ENCODE measurements at places on chromosomes 7 and 10. TPM values are rescaled to one million over a fixed set of nuclear protein-coding genes. Genes with fewer than 3 reads are reported as not detected.
A peak's percentile ranks its signal among the peaks of the same experiment; 100 is the strongest.

Gene UNC5B
- 3.6 TPM for total RNA-seq

Gene CPXM2
- total RNA-seq, result not detected

Gene SRRM3
- total RNA-seq, result 0.43 TPM

Gene PLOD3
- 59.7 TPM for total RNA-seq

GRCh38 chr10:100739517-100740368 is 5.6 kb upstream of the PAX2 start:
- peak overlapping the region; percentile 59 for H3K4me3 ChIP-seq
- peaks cover 23% of the 10 kb centered on the region for H3K4me1 ChIP-seq
- peaks cover 58% of the 10 kb centered on the region for H3K27me3 ChIP-seq
- peak; percentile 83 for DNase-seq

DNA sequence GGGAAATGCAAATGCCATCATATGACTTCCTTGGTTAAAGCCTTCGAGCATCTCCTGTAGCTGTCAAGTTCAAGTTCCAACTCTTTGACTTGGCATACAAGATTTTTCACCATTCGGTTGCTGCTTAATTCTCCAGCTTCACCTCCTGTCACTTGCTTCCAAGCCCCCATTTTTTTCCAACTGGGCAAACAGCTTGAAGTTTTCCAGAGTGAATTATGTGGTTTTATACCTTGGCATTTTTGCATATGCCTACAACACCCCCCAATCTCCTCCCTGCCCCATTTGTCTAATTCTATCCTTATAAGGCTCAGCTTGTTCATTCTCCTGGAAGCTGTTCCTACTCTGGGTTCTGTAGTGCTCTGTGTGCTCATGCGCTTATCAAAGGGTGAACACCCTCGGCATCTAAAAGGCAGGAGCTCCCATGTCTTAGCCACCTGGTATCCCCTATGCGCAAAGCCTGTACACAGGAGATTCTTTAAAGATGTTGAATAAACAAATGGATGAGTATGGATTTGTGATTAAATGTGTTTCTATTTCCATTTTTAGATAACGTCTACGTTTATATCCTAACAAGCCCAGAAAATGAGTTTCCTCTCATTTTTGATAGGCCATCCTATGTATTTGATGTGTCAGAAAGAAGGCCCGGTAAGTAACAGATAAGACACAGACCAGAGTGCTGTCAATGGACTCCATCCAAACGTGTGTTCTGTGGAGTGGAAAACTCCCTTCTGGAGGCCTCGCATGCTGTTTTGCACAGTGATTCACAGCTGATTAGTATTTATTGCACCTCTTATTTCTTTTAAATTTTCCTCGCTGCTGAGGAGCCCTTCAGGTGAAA is 52.5 kb downstream of the CDHR3 start:
- H3K36me3 ChIP-seq, result no peaks in the 10 kb centered on the region
- no peaks in the 10 kb centered on the region for H3K27me3 ChIP-seq
- no peak for DNase-seq
- H3K4me1 ChIP-seq, result no peaks in the 10 kb centered on the region
- no peak overlapping the region for H3K4me3 ChIP-seq

DNA sequence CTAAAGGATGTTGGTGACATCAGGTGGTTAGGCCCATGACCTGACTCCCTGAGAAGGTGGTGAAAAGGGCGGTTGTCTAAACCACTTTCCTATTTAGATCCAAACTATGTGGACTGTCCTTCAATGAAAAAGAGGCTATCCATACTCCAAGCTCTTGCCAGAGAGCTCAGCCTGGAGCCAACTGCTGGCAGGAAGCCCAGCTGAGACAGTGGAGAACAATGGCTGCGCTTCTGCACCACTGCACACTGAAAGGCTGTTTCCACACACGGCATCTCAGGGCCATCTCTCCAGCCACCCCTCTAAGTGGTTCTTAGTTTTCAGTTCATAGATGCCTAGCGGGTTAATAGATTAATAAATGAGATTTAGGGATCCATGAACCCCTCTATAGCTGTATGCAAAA is 488.8 kb upstream of the ZMIZ1 start:
- H3K4me1 ChIP-seq, result no peaks in the 10 kb centered on the region
- no peak overlapping the region for H3K27ac ChIP-seq
- H3K27me3 ChIP-seq, result no peaks in the 10 kb centered on the region
- DNase-seq, result no peak
- H3K36me3 ChIP-seq, result no peaks in the 10 kb centered on the region

DNA sequence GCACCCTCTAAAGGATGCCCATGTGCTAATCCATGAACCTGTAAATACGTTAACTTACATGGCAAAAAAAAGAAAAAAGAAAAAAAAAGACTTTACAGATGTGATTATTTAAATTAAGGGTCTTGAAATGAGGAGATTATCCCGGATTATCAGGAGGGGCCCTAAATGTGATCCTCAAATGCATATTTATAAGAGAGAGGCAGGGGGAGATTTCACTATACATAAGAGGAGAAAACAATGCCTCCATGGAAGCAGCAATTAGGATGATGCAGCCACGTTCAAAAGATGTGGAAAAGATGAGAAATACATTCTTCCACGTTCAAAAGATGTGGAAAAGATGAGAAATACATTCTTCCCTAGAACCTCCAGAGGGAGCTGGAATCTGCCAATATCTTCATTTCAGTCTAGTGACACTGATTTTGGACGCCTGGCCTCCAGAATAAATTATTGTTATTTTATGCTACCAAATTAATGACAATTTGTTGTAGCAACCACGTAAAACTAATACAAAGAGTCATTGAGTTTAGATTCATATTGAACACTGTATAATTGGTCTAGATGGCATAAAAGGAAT is 328.4 kb upstream of the GNAI1 start:
- peak; percentile 15 for DNase-seq
- no peaks in the 10 kb centered on the region for H3K36me3 ChIP-seq
- H3K27ac ChIP-seq, result no peak overlapping the region
- H3K4me1 ChIP-seq, result no peaks in the 10 kb centered on the region
- no peak overlapping the region for H3K4me3 ChIP-seq

DNA sequence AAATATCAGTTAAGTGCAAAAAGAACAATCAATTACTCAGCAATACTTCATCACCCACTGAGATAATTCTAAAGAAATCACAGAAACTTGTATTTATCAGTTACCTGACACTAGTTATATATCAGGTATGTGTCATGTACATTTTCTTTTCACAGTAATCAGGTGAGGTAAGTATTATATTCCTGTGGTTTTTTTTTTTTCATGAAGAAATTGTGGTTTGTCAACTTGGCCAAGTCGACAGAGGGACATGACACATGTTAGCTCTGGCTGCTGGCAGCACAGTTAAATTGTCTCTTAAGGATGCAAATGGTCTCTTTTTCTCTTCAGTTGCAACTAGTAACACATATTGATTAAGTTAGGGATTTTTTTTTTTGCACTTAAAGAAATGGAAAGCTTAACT is 13.7 kb upstream of the GPR141 start:
- H3K27me3 ChIP-seq, result 0 out of 2 replicates have a peak, but pooled peaks cover 5% of the 10 kb centered on the region
- H3K27ac ChIP-seq, result no peak overlapping the region
- no peak for DNase-seq
- no peak overlapping the region for H3K4me3 ChIP-seq
- no peaks in the 10 kb centered on the region for H3K4me1 ChIP-seq

Measured in SJCRH30 (cell line).